ENCODE measurements at places on chromosomes 2 and 18.

- no peak for DNase-seq
Observed at GRCh38 chr2:35784777-35785176, 570.8 kb upstream of the CRIM1 start.

DNA sequence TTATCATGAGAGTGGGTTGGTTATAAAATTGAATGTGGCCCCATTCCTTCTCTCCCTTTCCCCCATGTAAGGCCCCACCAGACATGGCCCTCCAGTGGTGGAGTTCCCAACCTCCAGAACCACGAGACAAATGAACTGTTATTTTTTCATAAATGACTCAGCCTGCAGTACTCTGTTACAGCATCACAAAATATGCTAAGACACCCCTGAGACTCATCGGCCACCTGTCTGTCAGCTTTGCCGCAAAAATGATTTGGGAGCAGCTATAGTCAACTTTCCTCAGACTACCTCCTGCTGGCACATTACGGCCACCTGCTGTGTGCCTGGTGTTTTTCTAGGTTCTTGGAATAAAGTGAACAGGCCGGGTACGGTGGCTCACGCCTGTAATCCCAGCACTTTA is 21.4 kb upstream of the C1QL2 start:
- DNase-seq: no peak

GRCh38 chr18:56541793-56542192 is 96.6 kb downstream of the TXNL1 start:
- DNase-seq: no peak

DNA sequence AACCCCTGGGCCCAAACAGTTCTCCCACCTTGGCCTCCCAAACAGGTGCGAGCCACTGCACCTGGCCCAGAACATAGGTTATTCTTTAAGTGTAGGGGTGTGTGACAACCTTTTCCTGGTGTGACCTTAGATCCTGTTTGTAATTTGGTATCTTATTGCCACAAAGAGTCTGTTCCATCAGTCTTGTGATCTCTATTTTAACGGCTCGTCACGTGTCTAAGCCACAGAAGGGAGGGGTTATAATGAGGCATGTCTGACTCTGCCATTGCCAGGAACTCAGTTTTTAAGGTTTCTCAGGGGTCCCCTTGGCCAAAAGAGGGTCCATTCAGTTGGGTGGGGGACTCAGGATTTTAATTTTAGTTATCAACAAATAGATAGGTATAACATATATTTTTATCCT is 4.4 kb upstream of the ALS2 start:
- DNase-seq: no peak
